ENCODE measurements at places on chromosomes 6 and 20.

DNA sequence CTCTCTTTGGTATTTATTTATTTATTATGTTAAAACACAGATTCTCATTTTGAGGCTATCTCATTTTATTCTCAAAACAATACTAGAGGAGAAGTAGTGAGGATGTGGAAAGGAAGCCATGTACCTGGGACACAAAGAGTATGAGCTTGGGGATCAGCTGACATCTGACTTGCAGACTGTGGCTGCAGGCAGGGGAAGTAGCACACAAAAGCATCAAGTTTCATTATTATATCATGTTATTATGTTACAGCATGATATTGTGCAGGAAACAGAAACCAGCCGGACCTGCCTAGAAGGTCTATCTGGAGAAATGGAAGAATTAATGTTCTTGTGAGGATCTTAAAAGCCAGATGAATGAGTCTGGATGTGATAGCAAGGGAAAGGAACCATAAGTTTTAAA lies 248.2 kb downstream of the KHDC1L start:
- DNase-seq: no peak

DNA sequence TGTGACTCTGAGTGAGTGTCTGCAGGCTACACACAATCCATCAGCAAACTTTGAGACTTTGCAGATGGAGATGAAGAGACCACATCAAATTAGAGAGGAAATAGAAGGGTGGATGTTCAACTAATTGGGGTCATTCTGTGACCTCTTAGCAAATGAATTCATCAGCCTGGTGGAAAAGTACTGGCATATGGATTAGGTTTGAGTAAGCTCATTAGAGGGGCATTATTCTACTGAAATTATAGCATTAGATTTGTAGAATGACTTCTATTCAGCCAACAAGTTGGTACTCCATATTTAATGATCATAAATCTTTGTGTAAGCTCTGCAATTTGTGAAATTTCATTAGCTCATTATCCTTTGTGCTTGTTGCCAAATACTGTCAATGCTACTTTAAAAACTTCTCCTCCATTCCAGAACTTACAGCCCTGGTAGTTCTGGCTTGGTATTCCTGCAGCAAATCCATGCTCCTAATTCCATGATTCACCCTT lies 63.8 kb downstream of the ADTRP start:
- no peak for DNase-seq

- DNase-seq: no peak
Measured at GRCh38 chr6:28407401-28407800, 7.9 kb upstream of the ZSCAN12 start.

DNA sequence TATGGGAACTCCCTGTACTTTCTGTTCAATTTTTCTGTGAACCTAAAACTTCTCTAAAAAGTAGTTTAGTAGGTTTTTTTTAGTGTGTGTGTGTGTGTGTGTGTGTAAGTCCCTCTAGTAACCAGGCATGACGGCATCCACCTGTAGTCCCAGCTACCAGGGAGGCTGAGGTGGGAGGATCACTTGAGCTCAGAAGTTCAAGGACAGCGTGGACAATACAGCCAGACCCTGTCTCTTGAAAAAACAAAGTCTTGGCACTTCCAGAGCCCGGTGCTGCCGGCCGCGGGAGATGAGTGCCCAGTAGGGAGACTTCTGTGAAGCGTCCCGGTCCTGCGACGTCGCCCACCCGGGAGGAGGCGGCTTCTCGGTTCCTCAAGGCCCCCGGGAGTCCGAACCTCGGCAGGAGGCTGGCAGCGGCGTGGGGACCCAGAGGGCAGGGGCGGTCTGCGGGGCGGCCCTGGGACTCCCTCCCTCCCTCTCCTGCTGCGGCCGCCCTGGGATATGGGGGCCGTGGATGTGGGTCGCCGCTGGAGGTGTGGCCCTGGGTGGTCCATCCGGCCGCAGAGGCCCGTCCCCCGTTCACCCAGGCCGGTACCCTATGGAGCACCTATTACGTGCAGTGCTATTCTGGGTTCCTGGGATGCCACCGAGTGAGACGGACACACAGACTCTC lies 78.0 kb upstream of the SIRPG start:
- no peak for DNase-seq

GRCh38 chr6:168050881-168051586 lies 28.0 kb downstream of the FRMD1 start:
- no peak for DNase-seq

- DNase-seq: no peak
Measured at GRCh38 chr6:105226598-105227294, 46.9 kb upstream of the POPDC3 start.

DNA sequence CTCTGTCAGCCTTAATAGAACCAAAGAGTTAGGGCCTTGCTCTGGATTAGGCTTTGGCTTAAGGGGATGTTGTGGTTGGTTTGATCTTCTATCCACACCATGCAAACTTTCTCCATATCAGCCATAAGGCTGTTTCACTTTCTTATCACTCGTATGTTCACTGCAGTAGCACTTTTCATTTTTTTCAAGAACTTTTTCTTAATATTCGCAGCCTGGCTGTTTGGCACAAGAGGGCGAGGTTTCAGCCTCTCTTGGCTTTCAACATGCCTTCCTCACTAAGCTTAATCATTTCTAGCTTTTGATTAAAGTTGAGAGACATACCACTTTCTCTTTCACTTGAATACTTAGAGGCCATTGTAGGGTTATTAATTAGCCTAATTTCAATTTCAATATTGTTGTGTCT lies 193.1 kb downstream of the NRN1 start:
- no peak for DNase-seq

GRCh38 chr6:127436578-127437110 lies 22.5 kb downstream of the KIAA0408 start:
- no peak for DNase-seq

GRCh38 chr6:149246691-149247384 lies 70.7 kb upstream of the TAB2 start:
- DNase-seq: no peak

GRCh38 chr6:142907544-142907943 lies 37.4 kb downstream of the HIVEP2 start:
- DNase-seq: no peak

GRCh38 chr20:41178495-41178894 lies 41.2 kb downstream of the PLCG1 start:
- DNase-seq: peak; percentile 1

DNA sequence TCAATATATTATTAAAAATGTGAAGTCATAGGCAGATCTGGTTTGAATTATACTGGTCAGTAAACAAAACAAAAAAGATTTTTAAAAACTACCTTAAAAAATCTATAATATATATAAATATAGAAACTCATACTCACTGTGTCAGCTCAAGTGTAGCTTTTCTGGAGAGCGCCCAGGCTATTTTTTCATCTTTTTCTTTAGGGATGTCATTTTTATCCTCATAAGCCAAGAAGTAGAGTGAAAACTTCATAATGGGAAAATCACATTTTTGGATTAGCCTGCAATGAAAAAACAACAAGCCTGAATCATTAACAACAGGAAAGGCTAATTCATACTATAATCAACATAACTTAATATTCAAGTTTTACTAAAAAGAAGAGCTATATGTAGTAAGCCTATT lies 18.7 kb downstream of the GLO1 start:
- no peak for DNase-seq

- DNase-seq: peak; percentile 19
Measured at GRCh38 chr20:21513181-21513663, 642 bp downstream of the NKX2-2 start.
